Thoracic aorta (tissue), 2 donors: ENCODE measurements at places on chromosomes 16 and 17. TPM values are rescaled to one million over a fixed set of nuclear protein-coding genes. Genes with fewer than 3 reads are reported as not detected.

GRCh38 chr16:8251298-8251697 is 339.0 kb downstream of the TMEM114 start:
- H3K4me3 ChIP-seq, result no peak overlapping the region
- H3K27ac ChIP-seq, result no peak overlapping the region
- H3K27me3 ChIP-seq, result no peaks in the 10 kb centered on the region
- DNase-seq, result no peak

DNA sequence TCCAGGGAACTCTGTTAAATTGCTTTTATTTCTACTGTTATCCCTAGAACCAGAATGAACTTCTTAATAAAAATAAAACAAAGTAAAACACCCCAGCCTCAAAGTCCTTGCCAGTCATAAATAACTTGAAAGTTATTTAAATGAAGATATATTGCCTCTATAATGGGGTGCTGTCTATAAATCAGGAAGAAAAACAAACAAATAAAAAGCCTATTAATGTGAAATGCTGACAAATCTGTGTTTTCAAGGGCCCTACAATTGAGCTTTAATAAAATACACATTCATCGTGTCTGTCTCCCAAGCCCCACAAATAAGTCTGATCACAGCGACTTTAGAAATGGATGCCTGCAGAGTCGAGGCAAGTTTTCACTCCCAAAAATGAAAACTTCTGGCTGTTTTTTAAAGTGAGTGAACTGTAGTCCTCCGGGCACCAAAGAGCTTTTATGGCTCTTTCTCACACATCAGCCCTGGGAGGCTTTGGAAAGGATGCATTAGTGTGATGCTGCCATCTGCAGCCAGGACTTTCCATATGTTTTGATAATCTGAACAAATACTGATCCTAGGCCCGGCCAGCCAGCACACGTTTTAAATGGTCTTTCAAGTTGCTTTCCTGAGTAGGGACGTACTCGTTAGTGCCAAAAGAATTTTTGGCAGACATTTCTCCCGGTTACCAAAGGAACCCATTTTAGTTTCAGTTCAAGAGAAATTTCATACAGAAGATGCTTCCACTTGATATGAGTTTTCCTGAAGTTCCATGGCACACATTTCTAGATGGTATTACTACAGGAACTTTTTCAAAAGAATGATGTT is 16.3 kb downstream of the NACA2 start:
- H3K4me1 ChIP-seq, result no peaks in the 10 kb centered on the region
- H3K36me3 ChIP-seq, result no peaks in the 10 kb centered on the region
- H3K27me3 ChIP-seq, result no peaks in the 10 kb centered on the region
- H3K4me3 ChIP-seq, result no peak overlapping the region
- no peak overlapping the region for H3K27ac ChIP-seq
- no peak for DNase-seq

DNA sequence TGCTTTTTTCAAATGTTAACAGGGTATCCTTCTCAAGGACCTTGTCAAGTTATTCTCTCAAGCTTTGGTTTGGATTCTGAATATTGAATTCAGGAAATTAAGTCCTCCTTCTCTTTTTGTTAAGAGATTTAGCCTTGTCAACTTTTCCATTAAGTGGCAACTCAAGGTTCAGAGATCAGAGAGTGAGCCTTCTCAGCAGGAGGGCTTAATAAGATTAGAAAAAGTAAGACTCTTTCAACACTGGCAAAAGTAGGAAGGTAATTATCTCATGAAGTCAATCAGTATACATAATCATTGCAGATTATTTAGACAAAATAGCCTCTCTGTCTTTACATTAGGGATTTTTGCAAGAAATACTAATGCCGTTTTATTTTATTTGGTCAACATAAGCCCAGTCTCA is 330.7 kb downstream of the KIF2B start:
- H3K27me3 ChIP-seq, result no peaks in the 10 kb centered on the region
- no peak for DNase-seq
- no peaks in the 10 kb centered on the region for H3K36me3 ChIP-seq
- H3K4me3 ChIP-seq, result no peak overlapping the region

DNA sequence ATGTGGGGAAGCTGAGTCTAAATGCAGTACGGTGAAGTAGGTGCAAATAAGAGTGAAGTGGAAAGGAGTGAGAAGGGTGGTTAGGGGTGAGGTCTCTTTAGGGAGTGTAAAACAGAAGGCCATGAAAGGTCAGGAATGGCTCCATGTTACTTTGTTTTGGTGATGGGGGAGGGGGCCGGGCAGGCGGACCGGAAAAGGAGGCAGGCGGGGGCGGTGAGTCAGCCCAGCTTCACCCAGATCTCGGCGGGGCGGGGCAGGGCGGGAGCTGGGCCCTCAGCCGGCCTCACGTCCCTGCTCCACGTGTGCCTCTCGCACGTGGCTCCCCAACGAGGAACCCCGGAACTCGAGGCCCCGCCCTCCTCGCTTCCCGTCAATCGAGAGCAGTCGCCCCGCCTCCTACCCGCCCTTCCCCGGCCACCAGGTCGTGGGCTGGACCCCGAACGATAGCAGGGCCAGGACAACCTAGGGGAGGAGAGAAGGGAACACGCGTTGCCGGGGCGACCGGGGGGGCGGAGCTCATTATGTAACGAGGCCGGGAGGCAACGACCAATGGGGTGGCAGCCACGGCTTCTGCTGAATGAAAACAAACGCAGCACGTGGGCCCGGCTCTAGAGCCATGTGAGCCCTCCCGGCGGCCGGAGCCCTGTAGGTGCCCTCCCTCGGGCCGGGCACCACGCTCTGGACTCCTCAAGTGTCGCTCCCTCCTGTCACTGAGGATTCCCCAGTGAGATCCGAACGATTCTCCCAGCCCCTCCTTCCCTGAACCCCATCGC is 1.4 kb downstream of the NR1D1 start:
- peaks cover 34% of the 10 kb centered on the region for H3K4me1 ChIP-seq
- peak; percentile 99 for DNase-seq
- peak overlapping the region; percentile 82 for H3K4me3 ChIP-seq
- no peaks in the 10 kb centered on the region for H3K27me3 ChIP-seq
- peaks cover 21% of the 10 kb centered on the region for H3K36me3 ChIP-seq

CX3CL1 gene
- total RNA-seq, result 106 TPM

KRT14 gene
- total RNA-seq, result 6.9 TPM

SRCIN1 gene
- not detected for total RNA-seq

DNA sequence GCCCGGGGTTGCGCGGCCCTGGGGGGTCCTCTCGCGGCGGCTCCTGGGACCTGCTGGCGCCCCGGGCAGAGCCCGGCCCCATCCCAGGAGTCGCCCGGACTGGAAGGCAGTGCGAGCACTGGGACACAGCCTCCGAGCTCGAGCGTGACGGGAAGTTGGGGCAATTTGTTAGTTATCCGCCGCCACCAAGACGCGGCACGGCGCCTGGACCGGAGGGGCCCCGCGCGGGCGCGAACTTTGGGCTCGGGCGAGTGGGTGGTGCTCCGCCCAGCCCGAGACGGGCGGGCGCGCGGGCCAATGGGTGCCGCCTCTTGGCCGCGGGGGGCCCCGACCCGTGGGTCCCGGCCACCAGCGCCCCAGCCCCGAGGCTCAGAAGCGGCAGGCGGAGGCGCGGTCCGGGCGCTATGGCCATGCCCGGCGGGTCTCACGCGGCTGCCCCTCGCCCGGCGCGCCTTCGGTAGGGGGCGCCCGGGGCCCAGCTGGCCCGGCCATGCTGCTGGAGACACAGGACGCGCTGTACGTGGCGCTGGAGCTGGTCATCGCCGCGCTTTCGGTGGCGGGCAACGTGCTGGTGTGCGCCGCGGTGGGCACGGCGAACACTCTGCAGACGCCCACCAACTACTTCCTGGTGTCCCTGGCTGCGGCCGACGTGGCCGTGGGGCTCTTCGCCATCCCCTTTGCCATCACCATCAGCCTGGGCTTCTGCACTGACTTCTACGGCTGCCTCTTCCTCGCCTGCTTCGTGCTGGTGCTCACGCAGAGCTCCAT is at the start of gene ADORA2B:
ADORA2B (plus strand) TSS at position 372 of the 768 bp plus-strand sequence; CDS start at position 491, 119 bp downstream.
- no peaks in the 10 kb centered on the region for H3K27me3 ChIP-seq
- H3K36me3 ChIP-seq, result no peaks in the 10 kb centered on the region
- DNase-seq, result no peak
- no peak within 1 kb of the TSS for H3K27ac ChIP-seq

MT1A gene
- 6.5 TPM for total RNA-seq

GRCh38 chr16:84884596-84885341 is 65.0 kb downstream of the CRISPLD2 start:
- no peak for DNase-seq
- H3K27ac ChIP-seq, result no peak overlapping the region
- H3K27me3 ChIP-seq, result no peaks in the 10 kb centered on the region
- no peaks in the 10 kb centered on the region for H3K36me3 ChIP-seq
- no peaks in the 10 kb centered on the region for H3K4me1 ChIP-seq
- no peak overlapping the region for H3K4me3 ChIP-seq

DNA sequence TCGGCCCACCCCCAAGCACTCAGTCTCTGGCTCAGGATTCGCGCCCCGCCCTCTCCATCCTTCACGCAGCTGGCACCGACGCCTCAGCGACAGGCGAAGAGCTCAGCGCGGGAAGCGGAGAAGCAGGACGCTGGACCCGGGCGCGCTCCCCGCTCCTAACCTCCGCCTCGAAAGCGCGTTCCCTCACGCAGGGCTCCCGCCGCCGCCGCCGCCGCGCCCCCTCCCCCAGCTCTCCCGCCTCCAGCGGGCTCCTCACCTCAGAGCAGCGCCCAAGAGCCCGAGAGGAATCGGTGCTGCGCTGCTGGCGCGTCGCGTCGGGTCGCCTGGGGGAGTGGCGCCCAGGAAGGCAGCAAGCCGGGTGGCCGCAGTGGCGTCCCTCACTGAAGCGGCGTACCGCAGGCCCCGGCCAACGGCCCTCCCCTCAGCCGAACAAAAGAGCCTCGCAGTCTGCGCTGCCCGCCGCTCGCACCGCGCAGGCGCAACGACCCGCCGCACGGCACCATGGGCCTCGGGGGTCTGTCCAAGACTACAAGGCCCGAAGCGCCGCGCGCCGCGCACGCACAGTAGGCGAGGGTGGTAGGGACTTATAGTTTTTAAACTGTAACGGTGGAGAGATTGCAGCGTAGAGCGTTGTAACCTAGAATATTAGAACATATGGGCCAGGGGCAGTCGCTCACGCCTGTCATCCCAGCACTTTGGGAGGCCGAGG is at the start of gene CBX1:
CBX1 (minus strand) TSS at position 467 of the 709 bp plus-strand sequence. CDS start 24,474 bp downstream, outside the sequence.
- no peaks in the 10 kb centered on the region for H3K27me3 ChIP-seq
- peak within 1 kb of the TSS; percentile 89 for H3K27ac ChIP-seq
- H3K4me1 ChIP-seq, result peaks cover 11% of the 10 kb centered on the region

GRCh38 chr16:86922311-86922710 is 344.0 kb downstream of the FOXL1 start:
- H3K27ac ChIP-seq, result no peak overlapping the region
- no peak for DNase-seq
- no peaks in the 10 kb centered on the region for H3K36me3 ChIP-seq
- no peaks in the 10 kb centered on the region for H3K27me3 ChIP-seq
- no peak overlapping the region for H3K4me3 ChIP-seq

GRCh38 chr17:64139542-64139941 is 9.6 kb upstream of the ERN1 start:
- H3K36me3 ChIP-seq, result no peaks in the 10 kb centered on the region
- H3K4me1 ChIP-seq, result no peaks in the 10 kb centered on the region
- H3K4me3 ChIP-seq, result no peak overlapping the region

DNA sequence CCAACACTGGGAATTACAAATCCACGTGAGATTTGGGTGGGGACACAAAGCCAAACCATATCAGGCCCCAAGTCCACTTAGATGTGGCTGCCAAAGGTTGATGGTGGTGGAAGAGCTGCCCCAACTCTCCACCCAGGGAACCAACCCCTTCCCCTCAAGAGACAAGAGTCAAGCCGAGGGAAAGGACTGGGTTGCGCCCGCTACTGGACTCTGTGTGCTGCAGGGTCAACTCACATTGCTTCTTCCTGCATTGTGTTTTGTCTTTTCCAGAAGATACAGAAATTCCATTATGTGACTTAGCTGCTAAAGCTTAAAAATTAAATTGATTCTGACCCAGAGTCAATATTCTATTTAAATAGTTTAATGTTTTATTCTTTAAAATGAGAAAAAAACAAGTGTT is 58.5 kb downstream of the ADAMTS18 start:
- H3K4me3 ChIP-seq, result no peak overlapping the region
- no peak for DNase-seq
- H3K27me3 ChIP-seq, result no peaks in the 10 kb centered on the region
- no peaks in the 10 kb centered on the region for H3K4me1 ChIP-seq

GRCh38 chr16:58187092-58187491 is 10.8 kb downstream of the CSNK2A2 start:
- no peaks in the 10 kb centered on the region for H3K27me3 ChIP-seq
- no peaks in the 10 kb centered on the region for H3K4me1 ChIP-seq
- peaks cover 4% of the 10 kb centered on the region for H3K36me3 ChIP-seq
- H3K4me3 ChIP-seq, result no peak overlapping the region
- no peak overlapping the region for H3K27ac ChIP-seq

SLFN13 gene
- total RNA-seq, result 28.9 TPM

- DNase-seq, result no peak
- H3K4me3 ChIP-seq, result no peak overlapping the region
- no peaks in the 10 kb centered on the region for H3K27me3 ChIP-seq
- no peaks in the 10 kb centered on the region for H3K36me3 ChIP-seq
- no peak overlapping the region for H3K27ac ChIP-seq
Observed at GRCh38 chr16:85863384-85863774, 35.6 kb upstream of the IRF8 start.

PLA2G10 gene
- total RNA-seq, result not detected

DNA sequence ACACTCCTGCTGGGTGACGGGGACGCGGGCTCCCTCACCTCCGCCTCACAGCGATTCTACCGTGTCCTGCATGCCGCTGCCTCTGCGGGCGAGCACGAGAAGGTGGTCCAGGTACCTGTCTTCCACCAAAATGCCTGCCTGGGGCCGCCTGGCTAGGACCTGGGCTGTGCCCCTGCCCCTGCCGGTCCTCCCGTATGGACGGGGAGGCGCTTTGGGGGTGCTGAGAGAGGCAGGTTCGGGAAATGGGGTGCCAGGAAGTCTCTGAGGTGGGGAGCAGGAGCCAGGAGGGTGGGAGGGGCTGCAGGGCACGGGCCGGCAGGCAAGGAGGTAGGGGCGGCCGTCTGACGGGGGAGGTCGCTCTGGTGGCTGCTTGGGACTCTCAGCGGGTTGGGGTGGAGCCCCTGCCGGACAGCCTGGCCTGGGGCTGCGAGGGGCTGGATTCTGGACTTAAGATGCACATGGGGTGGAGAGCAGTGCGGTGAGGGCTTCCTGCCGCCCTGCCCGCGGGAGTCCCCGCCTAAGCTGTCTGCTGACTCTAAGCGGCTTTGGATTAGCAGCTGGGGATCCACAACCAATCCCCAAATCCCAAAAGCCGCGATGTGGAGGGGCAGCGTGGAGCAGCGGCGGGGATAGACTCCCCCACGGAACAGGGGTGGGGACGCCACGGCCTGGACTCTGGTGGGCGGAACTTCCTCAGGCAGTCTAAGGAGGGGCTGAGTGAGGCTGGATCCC is 5.8 kb downstream of the CHTF18 start:
- no peaks in the 10 kb centered on the region for H3K4me1 ChIP-seq
- H3K27me3 ChIP-seq, result no peaks in the 10 kb centered on the region
- DNase-seq, result no peak
- H3K4me3 ChIP-seq, result no peak overlapping the region
- no peaks in the 10 kb centered on the region for H3K36me3 ChIP-seq

DNA sequence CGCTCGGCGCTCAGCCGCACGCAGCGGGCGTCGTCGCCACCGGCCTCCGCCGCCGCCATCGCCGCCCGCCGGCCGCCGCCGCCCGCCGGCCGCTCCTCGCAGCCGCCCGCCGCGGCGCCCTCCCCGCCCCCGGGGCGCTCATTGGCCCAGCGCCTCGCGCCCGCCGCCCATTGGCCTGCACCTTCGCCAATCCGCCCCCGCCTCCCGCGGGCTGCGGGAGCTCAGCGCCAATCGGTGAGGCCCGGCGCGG is at the start of gene PGP:
PGP (minus strand) TSS at position 122 of the 250 bp plus-strand sequence; CDS start at position 59, 63 bp downstream.
- no peaks in the 10 kb centered on the region for H3K27me3 ChIP-seq
- peaks cover 21% of the 10 kb centered on the region for H3K4me1 ChIP-seq
- peak within 1 kb of the TSS; percentile 94 for H3K4me3 ChIP-seq
- no peaks in the 10 kb centered on the region for H3K36me3 ChIP-seq
